ENCODE measurements at places on chromosomes 2 and 18.
A peak's percentile ranks its signal among the peaks of the same experiment; 100 is the strongest.

- DNase-seq, result no peak
These were observed 189.5 kb upstream of the UBE2E3 start for GRCh38 chr2:180790891-180791290.

DNA sequence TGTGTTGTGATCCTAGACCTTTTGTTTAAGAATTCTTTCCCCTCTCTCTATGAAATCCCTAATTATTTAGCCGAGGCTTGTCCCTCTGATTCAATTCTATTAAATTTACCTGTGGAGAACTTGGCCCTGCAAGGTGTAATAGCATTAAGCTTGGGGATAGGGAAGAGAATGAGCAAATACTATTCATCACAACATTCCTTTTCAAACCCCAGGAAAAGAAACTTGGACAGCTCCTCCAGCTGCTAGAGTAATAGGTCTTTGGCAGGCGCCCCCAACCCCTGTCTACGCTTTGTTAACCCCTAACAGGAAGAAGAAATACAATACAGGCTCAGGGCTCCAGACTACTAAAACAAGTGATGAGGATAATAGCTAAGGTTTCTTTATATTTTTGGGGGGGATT lies 957.0 kb downstream of the CPS1 start:
- DNase-seq, result no peak

DNA sequence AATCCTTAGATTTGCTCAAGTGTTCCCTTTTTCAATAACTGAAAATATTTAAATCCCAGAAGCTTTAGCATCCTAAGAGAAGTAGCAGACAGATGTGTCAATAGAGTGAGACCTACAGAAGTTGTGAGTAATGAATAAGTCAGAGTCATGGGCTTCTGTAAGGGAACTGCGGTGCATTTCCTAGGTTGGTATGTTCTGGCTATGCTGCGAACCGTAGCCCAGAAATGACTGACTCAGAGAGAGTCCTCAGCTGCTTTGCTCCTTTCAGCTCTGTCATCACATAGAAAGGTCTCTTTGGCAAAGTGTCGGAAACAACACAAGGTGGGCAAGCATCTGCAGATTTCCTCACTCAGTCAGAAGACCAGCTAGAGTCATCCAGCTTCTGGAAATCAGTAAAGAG lies 297.1 kb downstream of the ARHGAP15 start:
- peak; percentile 3 for DNase-seq

- DNase-seq, result no peak
These were observed 37.0 kb downstream of the KLHL14 start for GRCh38 chr18:32735781-32736180.

DNA sequence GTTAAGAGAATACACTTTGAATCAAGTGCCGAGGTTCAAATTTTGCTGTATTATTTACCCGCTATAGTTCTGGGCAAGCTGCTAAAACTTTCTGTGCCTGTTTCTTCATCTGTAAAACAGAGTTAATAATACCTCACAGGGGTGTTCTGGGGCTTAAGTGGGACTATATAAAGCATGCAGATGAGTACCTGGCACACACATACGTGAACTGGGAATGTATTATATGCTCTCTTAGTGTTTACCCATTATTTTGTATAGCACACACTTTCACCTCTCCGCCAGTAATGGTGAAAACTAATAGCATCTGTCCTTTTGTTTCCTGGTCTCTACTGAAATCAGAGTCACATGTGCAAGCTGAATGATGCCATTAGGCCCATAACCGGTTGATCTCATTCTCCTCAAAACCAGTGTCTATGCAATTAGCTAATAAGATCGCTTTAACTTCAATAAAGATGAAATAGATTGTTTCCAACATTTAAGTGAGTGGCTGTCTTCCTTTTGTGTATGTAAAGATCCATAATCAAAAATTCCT lies 3.8 kb upstream of the CDKL4 start:
- DNase-seq, result no peak

DNA sequence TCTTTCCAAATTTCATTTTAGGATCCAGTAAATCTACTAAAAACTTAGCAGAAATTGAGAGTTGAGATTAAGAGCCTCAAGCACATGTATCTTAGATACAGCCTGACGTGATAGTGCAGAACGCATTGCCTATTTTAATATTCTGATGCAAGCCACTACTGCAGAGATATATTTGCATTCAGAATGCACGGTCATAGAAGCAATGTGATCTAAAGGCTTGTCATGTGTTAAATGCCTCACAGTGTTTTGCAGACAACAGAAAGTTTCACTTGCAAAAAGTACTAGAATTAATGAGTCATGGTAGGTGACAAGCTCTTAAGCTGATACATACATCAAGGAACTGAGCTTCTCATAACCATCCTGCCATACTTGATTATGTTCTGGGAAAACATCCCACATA lies 886.7 kb upstream of the CHAC2 start:
- no peak for DNase-seq

GRCh38 chr2:138373993-138374408 lies 127.6 kb upstream of the SPOPL start:
- peak; percentile 37 for DNase-seq

DNA sequence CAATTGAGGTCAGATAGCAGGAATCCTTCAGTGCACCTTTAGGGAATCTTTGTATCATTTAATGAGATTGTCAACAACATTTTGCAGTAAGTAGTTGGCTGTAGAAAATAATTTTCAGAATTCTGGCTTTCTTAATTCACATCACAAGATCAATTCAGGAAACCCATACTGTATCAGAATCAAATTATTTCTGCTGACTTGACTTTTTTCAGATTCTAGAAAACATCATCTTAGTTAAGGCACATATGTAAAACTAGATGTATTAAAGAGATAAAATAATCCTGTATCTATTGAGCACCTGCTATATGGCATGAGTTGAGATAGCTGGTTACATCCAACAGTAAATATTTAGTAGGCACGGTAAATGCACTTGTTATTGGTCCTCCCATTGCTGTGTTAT lies 791.4 kb downstream of the TDRD15 start:
- DNase-seq, result no peak

GRCh38 chr2:122261911-122262310 lies 506.5 kb downstream of the TSN start:
- no peak for DNase-seq

DNA sequence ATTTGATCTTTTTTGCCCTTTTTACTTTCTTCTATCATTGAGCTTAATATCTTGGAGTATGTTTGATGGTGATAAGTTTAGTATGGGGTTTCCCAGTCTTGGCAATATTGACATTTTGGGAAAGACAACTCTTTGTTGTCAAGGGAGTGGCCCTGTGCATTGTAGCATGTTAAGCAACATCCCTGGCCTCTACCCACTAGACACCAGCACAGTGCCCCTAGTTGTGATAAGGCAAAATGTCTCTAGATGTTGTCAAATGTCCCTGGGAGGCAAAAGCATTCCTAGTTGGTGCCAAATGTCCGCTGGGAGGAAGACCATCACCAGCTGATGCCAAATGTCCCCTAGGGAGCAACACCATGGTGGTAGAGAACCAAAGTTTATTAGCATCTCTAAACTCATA lies 28.2 kb downstream of the GULP1 start:
- DNase-seq, result no peak

GRCh38 chr2:54859416-54859815 lies 136.0 kb downstream of the EML6 start:
- no peak for DNase-seq

- DNase-seq, result no peak
These were observed 235.1 kb downstream of the SEPTIN10 start for GRCh38 chr2:109378682-109379081.

DNA sequence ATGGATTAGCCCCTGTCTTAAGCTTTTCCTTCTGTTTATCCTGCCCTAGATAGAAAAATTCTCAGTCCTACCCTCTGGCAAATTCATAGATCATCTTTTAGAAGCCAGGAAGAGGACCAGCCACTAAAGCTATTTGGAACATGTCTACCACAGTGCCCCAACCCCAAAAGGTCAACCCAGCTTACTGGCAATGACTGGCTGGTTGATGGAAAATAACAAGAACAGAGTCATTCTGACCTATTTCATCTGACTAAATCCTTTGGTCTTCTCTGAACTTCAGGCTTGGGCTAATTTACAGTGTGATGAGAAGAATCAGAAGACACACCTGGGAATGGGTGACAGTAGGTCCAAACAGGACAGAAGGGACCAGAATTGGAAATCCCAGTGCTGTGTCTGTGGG lies 227.3 kb upstream of the CCDC68 start:
- no peak for DNase-seq

GRCh38 chr2:56132138-56132537 lies 51.7 kb upstream of the CCDC85A start:
- peak; percentile 8 for DNase-seq

DNA sequence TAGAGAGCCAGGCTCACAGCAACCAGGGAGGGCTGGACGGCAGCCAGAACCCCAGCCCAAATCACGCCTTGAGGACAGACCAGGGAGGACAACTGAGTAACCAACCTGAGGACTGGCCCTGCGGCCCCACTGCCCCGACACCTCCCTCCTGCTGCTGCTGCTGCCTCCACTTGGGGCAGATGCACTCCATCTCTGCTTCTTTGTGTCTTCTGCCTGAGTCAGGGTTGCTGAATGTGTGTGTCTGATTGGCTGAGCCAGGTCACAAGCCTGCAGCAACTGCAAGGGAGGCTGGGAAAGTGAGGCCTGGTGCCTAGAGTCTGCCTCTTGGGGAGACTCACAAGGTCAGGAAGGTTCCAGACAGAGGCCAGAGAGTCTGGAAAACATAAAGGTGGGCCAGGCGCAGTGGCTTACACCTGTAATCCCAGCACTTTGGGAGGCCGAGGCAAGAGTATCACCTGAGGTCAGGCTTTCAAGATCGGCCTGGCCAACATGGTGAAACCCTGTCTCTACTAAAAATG lies 83.4 kb downstream of the ZFP36L2 start:
- peak; percentile 31 for DNase-seq

DNA sequence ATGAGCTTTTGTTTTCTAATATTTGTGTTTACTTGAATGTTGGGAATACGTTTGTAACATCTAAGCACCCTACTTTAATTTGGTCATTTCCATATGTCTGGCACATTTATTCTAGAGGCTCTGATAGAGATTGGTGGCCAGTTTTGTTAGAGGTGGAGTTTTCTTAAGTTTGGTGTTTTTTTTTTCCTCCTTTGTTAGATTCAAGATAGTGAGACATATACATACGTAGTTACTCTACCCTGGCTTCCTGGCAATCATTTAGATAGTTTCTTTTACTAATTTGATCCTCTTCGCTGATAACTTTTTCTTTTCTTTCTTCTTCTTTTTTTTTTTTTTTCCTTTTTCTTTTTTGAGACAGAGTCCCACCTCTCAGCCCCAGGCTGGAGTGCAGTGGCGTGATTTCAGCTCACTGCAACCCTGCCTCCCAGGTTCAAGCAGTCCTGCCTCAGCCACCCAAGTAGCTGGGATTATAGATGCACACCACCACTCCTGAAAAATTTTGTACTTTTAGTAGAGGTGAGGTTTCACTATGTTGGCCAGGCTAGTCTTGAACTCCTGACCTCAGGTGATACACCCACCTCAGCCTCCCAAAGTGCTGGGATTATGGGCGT lies 26.6 kb downstream of the SMCHD1 start:
- no peak for DNase-seq

GRCh38 chr18:60331890-60332289 lies 40.7 kb downstream of the MC4R start:
- DNase-seq, result no peak

DNA sequence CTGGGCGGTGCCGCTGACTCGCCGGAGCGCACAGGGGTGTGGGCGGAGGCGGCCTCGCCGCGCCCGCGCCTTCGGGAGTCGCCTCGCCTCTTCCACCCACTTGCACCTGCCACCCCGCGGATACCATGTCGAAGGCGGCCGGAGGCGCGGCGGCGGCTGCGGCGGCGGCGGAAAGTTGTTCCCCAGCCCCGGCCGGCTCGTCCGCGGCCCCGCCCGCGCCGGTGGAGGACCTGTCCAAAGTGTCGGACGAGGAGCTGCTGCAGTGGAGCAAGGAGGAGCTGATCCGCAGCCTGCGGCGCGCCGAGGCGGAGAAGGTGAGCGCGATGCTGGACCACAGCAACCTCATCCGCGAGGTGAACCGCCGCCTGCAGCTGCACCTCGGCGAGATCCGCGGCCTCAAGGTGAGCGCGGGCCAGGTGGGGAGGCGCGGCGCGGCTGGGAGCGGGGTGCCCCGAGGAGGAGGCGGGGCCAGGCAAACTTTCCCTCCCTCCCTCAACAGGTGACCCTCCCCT lies 766 bp downstream of the CCDC85A start:
- DNase-seq, result no peak

DNA sequence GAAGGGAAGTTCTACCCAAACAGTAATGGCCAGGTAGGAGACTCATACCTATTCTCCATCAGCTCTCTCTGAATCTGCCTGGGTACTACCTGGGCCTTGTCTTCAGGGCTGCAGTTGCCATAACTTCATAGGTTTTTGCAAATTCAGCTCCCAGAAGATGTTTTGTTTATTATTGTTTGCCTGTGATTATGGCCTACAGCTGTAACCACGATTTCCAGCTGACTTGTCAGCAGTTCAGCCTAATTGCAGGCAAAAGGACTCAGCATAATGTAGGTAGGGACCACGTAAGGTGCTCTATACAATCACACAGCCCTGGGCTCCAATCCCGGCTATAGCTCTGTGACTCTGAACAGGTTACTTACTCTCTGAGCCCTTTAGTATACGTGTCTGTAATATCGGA lies 187.0 kb upstream of the FN1 start:
- DNase-seq, result no peak

DNA sequence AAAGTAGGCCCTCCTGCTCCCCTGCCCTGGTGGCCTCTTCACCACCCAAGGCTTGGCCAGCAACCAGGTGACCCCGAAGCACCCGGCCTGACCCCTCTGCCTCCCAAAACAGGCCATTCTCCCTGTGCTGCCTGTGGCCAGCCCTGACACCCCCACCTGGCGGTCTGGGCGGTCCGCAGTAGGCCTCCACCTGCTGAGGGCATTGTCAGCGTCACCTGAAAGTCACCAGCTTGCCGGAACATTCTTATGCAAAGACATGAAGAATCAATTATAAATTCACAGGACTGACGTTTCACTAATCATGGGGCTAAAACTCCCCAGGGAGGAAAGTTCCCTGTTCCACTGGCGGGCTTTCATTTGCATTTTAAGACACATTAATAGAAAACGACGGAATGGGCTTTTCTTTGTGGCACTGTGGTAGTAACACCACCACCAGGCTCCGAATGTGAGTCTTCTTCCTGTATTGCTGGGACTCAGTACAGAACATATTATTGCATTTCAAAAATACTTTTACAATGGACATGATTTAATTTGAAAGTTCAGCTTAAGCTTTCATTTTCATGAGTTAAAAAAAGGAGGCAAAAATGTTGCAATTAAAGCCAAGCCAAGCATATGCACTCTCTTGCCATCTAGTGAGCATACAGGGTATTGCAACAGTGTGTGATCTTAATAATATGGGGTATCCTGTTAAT lies 57.4 kb downstream of the ADI1 start:
- DNase-seq, result peak; percentile 80

GRCh38 chr2:15626126-15626525 lies 34.5 kb downstream of the DDX1 start:
- no peak for DNase-seq

GRCh38 chr2:99663641-99664040 lies 173.8 kb upstream of the REV1 start:
- no peak for DNase-seq

DNA sequence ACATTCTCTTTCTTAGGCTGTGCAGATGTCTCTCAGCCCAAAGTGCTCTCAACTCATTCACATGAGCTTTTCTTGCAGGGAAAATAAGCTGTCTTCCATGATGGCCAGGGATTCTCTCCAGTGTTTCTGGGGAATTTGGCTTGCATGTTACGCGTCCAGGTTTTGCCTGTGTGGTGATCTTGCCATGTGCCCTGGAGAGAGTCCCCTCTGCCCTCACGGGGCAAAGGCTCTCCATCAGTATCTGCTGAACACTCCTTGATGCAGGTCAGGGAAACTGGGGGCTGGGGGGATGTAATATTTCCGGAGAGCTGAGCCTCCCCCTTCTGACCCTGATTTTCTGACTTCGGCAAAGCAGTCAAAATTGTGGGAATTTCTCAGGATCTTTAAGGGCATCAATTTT lies 87.6 kb downstream of the ACKR3 start:
- no peak for DNase-seq
